ENCODE measurements at places on chromosomes 2 and 18.

- no peak for DNase-seq
Observed at GRCh38 chr2:4539121-4539520, 835.7 kb downstream of the DCDC2C start.

DNA sequence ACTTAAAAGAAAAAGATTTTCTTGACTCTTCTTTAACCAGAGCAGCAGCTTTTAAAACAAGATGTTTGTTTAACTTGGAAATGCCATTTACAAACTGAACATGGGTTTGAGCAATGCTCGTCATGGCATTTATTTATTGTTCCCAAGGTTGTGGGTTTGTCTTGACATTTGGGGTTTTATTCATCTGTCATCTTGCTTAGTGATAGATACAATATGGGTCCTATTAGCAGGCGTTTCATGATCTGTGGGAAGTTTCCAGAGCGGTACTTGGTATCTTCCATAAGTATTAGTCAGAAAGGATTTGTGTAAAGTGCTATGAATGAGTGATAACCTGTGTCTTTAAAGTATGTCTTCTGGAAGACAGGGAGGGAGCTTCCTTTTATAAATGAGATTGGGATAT lies 29.9 kb upstream of the MGAT5 start:
- DNase-seq = no peak

DNA sequence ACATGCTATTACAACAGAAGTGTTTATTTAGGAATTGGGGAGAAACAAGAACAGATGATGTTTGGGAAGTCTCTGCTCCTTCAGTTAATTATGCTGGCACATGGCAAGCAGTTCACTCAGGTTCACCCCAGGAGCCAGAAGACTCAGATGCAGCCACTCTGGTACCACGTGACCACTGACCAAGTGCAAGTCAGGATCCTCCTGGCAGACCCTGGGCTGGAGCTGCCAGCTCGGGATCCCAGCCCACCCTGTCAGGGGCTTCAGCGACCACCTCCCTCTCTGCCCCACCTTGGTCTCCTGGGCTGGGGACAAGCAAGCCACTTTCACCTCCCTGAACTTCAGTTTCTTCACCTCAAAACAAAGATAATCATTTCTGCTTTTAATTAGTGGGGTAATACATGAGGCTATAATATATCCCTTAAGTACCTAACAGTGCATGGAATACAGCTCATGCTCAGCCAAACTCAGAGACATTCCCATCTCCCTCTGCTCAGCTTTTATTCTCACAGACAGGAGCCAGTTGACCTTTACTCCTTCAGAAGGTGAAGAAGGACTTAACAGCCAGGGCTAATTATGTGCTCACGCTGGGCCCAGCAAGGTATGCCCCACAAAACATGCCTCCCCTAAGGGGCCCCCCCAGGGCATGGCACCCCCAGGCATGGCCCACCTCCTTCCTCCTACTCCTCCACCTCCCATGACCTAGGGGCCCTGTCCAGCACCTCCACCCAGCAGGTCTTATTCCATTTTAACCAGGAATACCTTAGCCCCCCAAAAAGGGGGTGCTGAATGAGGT lies 11.8 kb downstream of the CRACDL start:
- DNase-seq = no peak

GRCh38 chr2:75462721-75463120 lies 98.0 kb downstream of the EVA1A start:
- no peak for DNase-seq

DNA sequence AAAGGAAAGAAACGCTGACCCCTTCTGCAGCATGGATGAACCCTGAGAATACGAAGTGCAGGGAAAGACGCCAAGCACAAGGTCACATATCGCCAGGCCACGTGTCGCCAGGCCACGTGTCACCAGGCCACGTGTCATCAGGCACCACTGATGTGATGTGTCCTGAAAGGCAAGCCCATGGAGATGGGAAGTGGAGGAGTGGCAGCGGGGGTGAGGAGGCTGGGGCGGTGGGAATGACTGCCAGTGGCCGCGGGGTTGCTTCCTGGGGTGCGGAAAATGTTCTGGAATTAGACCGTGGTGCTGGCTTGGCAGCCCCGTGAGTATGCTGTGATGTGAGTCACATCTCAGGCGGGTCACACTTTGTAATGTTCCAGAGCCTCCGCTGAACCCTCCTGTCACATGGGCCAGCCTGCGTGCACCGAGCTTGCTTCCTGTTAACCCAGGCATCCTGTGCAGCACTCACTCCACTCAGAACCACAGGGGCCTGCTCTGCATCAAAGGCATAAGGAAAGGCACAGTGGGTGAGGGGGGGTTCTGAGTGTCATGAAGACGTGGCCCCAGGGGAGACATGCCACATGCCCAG lies 39.0 kb downstream of the SLC66A2 start:
- DNase-seq = no peak

DNA sequence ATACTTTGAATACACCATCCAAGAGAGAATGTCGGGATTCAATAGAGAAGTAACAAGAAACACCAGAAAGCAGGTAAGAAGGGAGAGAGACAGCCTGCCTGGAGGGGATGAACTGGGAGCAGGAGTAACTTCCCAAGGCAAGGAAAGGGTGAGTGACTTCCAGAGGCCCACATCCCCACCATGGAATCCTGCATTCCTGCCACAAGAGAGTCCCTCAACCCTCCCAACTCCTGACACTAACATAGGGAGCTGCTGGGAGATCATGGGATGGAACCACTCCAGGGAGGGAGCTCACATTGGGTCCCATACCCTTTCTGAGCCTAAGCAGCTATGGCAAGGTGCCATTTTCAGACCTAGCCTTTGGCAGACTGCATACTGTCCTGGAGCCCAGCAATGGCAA lies 5.5 kb upstream of the TMEM163 start:
- no peak for DNase-seq

GRCh38 chr2:33384599-33384961 lies 91.9 kb upstream of the RASGRP3 start:
- no peak for DNase-seq

GRCh38 chr18:26706911-26707351 lies 158.6 kb downstream of the AQP4 start:
- no peak for DNase-seq

- no peak for DNase-seq
Observed at GRCh38 chr2:46184794-46185583, 112.2 kb upstream of the EPAS1 start.

DNA sequence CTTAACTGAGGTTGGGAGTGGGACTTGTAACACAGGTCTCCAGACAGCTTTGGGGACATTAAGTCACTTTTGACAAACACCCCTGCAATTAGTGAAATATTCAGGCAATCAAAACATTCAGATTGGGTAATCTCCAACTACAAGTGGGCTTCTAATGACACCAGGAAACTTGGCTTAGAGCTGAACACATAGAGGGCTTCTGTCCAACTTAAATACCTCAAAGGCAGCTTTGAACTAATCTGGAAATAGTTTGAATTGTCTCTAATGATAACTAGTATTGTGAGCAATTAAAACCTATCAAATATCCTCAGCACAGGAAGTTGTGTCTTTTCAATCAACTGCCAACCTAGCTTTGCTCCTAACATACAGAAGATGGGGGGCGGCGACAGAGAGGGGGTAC lies 5.1 kb upstream of the ASPRV1 start:
- no peak for DNase-seq

GRCh38 chr2:95260028-95261023 lies 13.9 kb upstream of the PROM2 start:
- DNase-seq = no peak

GRCh38 chr18:70578480-70578879 lies 289.6 kb downstream of the SOCS6 start:
- no peak for DNase-seq

- no peak for DNase-seq
Observed at GRCh38 chr18:57837917-57838548, 34.9 kb upstream of the ATP8B1 start.

- no peak for DNase-seq
Observed at GRCh38 chr18:986552-986951, 81.9 kb downstream of the ADCYAP1 start.

GRCh38 chr2:210955591-210955990 lies 399.2 kb downstream of the CPS1 start:
- DNase-seq = no peak

GRCh38 chr2:207974216-207974605 lies 51.1 kb downstream of the PLEKHM3 start:
- DNase-seq = no peak

- DNase-seq = no peak
Observed at GRCh38 chr2:135694711-135695110, 46.9 kb upstream of the UBXN4 start.

DNA sequence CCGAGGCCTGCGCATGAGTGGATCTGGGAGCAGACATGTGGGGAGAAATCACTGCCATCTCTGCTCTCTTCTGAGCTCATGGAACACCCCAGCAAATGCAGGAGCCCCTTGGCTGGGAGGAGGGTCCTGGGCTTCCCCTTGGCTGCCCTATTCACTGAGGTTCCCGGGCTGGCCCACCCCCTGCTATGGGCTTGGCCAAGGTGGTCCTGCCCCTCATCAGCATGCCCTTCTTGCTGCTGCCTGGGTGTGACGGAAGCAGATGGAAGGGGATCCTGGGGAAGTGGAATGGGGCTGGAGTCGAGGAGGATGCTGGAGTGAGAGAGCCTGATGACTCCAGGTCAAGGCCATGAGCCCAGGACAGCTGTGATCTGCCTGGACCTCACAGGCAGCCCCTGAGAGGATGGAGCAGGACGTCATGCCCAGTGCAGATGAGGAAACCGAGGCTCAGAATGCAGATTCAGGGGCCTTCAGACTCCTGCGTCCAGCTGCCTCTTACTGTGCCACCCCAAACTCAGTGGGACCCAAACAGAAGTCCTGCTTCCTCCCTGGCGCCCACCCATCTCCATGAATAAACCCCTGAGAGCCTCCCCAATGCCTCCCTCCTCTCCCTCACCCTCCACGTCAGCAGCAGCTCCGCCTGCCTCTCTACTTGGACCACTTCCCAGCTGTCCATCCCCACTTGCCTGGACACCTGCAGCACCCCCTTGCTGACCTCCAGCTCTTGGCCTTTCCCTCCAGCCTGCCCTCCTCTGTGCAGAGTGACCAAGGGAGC lies 4.0 kb downstream of the SNED1 start:
- DNase-seq = no peak

DNA sequence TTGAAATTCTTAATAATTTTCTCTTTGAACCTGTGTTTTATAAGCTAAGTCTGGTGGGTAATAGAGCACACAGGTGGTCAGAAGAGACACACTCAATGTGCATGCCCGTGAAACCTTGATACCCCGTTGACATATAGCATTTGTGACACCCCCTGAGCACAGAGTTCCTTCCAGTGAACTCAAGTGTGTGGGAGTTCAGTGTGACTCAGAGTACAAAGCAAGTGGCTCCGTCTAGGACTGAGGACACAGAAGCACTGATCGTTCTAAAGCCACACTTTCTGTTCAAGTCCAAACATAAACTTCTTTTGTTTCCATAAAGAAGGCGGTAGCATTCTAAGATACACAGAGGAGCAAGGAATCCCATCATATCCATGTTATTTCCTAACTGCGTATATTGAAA lies 523.6 kb downstream of the PID1 start:
- no peak for DNase-seq

- DNase-seq = no peak
Observed at GRCh38 chr2:230435431-230435830, 19.4 kb downstream of the SP100 start.

- DNase-seq = no peak
Observed at GRCh38 chr2:86621280-86621943, 2.3 kb downstream of the RNF103 start.

DNA sequence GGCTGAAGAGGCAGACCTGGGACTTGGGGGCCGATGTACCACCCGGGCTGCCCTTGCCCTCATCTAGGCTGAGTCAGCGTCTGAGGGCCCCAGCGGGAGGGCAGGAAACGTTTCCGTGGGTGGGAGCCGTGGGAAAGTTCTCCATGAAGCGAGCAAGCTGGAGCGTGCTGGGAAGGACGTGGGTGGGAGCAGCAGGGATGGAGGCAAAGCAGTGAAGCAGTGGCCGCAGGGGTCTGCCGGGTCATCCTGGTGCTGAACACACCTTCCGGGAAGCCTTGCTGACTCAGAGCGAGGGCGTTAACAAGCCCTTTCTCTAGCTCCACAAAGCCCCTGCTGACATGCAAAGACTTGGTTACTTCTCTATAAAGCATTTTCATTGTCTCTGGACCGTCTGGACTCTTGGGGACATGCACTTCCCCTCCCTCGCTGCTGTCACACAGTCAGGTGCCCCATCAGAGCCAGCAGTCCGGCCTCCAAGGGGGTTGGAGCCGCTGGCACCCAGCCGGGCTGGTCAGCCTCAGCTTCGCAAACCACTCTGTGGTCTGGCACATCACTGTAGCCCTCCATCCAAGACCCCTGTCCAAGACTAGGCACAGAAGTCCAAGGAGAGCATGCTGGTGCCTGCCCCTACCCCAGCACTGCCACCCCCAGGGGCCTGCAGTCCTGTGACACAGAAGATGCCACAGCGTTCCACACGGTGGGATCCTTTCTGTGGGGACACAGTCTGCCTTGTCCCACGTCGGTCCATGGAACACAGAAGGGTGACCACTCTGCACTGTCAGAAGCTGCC lies 115.1 kb upstream of the GPC1 start:
- DNase-seq = no peak

GRCh38 chr2:27545348-27546141 lies 37.3 kb upstream of the ZNF512 start:
- DNase-seq = no peak

DNA sequence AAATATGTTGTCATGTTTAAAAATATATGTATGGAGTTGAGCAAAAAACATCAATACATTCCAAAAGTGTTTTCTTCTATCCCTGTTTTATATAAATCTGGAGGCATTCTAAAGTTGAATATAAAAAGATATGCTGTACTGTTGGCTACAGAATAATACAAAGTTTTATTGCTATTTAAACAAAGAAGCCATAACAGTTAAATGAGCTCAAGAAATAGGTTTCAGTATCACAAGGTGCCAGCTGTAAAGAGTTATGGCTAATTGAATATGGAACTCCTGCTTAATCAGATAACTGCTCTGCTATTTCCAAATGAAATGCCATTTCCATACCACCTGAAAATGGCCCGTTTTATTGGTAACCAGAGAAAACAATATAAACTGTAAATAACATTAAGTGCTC lies 55.0 kb downstream of the LNPK start:
- DNase-seq = no peak

DNA sequence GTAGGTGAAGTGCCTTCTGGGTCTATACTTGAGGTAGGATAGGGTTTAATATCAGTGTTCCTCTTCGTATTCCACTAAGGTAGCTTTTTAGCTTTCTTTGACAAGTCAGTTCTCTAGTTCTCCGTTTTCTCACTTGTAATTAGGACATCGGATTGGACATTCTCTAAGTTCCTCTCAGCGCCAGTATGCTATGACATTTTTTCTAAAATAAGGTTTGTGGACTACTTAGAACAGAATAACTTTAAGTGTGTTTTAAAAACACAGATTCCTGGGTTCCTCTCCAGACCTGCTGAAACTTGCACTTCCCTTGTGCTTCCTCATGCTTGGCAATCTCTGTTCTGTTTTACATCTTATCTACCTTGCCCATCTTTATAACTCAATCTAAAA lies 69.3 kb upstream of the YWHAQ start:
- DNase-seq = no peak
